Stimulated activated CD8-positive, alpha-beta memory T cell treated with anti-CD3 and anti-CD28 coated beads, Interleukin-4, amount 100 ng/mL, for 24 hours (primary cell): ENCODE measurements at places on chromosomes 16 and 17.

GRCh38 chr16:5977329-5977728 is 879.7 kb upstream of the EEF2KMT start:
- DNase-seq, result no peak

GRCh38 chr17:82108496-82108945 is 10.5 kb upstream of the FASN start:
- DNase-seq, result no peak

GRCh38 chr17:37506678-37507077 is 17.0 kb downstream of the DUSP14 start:
- DNase-seq, result no peak

DNA sequence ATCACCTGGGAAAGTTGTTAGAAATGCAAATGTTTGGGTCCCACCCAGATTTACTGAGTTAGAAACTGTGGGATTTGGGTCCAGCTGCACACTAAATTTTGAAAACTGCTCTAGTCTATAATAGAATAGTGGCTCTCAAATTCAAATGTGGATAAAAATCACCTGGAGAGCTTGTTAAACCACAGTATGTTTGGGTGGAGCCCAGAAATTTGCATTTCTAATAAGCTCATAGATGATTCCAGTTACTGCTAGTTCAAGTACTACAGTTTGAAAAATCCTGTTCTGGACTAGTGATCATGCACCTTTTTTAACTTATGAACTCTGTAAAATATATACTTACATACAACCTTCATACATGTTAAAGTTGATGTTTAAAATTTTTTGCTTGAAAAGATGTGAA is 27.8 kb downstream of the RABEP1 start:
- no peak for DNase-seq

DNA sequence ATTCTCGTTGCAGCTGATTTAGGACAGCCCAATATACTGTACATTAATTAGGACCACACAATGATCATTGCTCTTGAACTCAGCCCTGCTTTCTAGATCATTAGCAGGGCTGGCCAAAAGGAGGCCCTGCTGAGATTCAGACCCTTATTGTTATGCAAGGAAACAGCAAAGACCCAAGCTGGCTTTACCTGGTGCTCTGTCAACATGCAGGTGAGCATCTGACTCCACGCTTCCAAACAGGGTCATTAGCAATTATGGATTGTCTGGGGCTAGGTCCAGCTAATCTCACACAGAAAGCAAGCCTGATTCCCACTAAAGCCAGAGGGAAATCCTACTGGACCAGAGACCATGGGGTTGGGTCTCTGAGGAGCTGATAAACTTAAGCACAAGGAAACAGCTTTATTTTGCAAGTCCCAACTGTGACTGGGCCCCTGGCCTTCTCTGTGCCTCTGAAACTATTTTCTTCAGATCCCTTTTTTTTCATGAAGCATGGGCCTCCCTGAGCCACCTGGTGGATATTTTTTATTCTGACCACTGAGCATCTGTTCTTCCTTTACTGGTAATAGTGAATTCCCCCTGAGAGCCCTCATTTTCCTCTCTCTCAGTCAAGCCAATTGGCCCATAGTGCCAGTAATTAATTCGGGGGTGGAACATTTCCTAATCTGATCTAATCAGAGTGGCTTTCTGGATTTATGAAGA is 236.1 kb downstream of the GRIN2A start:
- DNase-seq, result no peak

GRCh38 chr17:41987642-41988041 is 21.0 kb downstream of the CNP start:
- DNase-seq, result no peak

- DNase-seq, result peak; percentile 73
These were observed 135.4 kb upstream of the CHMP6 start for GRCh38 chr17:80855948-80856862.

DNA sequence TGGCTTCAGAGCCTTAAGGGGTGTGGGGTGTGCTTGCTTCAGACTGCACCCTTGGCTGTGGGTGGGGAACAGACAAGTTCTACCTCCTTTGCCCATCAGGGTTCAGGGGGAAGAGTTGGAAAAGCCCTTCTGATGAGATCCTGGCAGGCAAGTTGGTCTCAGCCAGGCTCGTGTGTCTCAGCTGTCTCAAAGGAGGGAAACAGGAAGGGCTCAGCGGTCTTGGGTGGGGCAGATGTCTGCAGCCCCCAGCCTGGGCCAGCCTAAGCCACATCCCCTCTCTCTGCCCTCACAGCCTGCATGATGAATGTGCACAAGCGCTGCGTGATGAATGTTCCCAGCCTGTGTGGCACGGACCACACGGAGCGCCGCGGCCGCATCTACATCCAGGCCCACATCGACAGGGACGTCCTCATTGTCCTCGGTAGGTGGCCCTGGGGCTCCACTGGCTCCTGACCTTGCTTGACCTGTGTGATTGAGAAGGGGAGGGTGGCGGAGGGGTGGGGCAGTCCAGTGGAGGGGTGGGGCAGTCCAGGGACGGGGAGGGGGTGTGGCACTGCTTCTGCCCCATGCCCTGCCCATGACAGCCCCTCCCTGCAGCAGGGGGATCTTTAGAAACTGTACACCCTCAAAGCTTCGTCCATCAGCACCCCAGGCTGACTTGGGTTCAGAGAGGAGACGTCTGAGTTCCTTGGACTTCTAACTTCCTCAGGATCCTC is 199.5 kb downstream of the PRKCB start:
- no peak for DNase-seq

GRCh38 chr17:75428543-75429469 is 23.3 kb upstream of the GRB2 start:
- no peak for DNase-seq

DNA sequence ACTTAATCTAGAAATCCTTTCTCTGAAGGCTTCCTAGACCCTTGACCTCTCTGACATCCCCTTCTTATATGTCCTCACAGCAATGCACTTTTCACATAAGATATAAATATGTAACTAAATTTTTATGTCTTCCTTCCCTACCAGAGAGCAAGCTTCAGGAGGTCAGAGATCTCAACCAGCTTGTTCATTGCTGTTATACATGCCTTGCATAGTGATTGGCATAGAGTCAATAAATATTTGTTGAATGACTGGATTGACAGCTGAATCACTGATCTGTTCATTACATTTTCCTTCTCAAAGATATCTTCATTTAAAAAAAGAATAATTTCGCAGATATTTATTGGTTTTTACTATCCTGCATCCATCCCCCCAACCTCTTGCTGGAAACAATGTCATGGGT is 29.5 kb downstream of the HYDIN start:
- DNase-seq, result no peak

- DNase-seq, result no peak
These were observed 42.5 kb downstream of the GOSR1 start for GRCh38 chr17:30519707-30520106.

GRCh38 chr17:66807182-66807581 is 27.7 kb upstream of the CACNG5 start:
- DNase-seq, result no peak

- DNase-seq, result no peak
These were observed 4.0 kb downstream of the BAIAP3 start for GRCh38 chr16:1337486-1337885.

- DNase-seq, result no peak
These were observed 91.7 kb downstream of the TANGO6 start for GRCh38 chr16:68935008-68935407.

DNA sequence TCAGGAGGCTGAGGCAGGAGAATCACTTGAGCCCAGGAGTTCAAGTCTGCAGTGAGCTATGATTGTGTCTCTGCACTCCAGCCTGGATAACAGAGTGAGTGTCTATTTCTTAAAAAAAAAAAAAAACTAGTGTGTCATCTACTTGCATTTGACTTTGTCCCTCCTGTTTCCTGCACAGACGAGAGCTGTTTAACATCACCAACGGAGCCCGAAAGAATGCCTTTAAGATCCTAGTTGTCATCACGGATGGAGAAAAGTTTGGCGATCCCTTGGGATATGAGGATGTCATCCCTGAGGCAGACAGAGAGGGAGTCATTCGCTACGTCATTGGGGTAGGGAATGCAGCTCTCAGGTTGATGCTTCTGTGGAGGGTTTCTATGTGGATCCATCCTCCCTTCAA is 13.4 kb downstream of the ITGAM start:
- no peak for DNase-seq

DNA sequence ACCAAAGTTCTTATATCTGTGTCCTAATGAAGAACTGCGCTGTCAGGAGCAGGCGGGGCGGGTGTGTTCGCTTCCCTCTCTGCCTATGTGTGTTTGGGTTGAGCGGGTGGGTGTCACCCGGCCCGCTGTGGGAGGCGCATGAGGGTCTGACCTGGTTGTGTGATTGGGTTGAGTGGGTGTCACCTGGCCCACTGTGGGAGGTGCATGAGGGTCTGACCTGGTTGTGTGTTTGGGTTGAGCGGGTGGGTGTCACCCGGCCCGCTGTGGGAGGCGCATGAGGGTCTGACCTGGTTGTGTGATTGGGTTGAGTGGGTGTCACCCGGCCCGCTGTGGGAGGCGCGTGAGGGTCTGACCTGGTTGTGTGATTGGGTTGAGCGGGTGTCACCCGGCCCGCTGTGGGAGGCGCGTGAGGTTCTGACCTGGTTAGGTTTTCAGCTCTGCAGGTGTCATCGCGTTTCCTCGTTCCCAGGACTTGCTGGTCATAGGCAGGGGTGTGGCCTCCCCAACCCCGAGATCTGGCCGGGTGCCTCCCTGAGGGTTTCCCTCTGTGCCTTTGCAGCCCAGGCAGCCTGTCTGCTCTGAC is 69.6 kb upstream of the ZNF750 start:
- DNase-seq, result peak; percentile 30

DNA sequence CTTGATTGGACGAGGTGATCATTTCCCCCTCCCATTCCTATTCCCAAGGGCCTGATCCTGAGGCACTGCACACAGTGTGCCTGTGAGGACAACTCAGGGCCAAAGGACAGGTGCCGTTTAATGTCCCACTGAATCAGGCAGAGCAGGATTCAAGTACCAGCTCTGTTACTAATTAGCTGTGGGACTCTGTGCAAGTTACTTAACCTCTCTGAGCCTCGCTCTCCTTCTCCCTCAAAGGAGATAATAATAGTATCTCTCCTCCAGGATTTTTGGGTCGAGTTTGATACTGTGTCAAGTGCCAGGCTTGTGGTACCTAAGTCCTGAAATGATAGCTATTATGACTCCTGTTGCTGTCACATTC is 86.8 kb upstream of the NKD1 start:
- DNase-seq, result no peak

DNA sequence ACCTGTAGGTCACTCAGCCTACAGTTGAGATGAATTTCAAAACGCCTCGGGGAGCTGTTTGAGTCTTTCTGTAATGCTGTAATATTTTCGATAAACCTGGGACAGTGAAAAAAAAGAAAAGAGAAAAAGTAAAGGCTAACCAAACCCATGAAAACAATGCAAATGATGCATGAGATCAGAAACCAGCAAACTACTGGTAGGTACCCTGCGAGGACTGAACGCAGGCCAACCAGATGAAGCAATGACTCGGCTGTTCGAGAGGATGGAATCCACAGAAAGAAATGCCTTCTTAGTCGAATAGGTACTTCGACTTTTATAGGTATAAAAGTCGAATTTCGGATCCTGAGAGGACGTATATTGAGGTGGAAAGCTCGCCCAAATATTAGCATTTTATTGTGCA is 509 bp upstream of the ATAD5 start:
- no peak for DNase-seq

- DNase-seq, result no peak
These were observed 757.4 kb downstream of the CDH11 start for GRCh38 chr16:64364416-64364815.

DNA sequence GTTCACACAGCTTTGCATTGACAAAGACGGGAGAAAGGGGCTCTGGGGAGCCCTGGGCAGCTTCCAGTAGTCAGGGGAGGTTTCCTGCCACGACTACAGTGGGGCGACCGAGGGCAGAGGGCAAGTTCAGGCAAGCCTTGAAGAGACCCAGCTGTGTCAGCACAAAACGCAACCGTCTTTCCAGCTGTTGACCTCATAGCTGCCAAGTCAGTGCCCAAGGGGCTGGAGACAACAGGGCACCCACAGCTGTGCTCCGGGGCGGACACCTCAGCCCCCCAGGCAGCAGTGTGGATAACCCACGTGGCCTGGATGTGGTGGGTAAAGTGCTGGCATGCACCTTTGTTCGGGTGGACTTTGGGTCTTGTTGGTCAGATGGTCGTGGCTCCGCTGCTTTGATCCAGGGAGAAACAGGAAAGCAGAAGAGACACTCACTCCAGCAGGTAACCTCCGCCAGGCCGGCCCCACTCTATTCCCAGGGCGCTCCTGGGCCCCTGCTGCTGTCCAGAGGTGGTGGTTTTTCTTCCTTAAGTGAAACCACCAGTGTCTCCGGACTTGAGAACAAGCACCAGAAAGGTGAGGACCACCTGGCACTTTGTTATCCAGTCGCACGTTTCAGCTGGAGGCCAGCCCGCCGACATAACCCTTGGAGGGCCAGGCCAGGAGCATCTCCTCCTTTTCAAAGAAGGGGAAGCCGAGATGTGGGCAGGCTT is 17.6 kb upstream of the CBX2 start:
- DNase-seq, result no peak

GRCh38 chr17:28507567-28508203 is 1.5 kb downstream of the FOXN1 start:
- DNase-seq, result no peak

DNA sequence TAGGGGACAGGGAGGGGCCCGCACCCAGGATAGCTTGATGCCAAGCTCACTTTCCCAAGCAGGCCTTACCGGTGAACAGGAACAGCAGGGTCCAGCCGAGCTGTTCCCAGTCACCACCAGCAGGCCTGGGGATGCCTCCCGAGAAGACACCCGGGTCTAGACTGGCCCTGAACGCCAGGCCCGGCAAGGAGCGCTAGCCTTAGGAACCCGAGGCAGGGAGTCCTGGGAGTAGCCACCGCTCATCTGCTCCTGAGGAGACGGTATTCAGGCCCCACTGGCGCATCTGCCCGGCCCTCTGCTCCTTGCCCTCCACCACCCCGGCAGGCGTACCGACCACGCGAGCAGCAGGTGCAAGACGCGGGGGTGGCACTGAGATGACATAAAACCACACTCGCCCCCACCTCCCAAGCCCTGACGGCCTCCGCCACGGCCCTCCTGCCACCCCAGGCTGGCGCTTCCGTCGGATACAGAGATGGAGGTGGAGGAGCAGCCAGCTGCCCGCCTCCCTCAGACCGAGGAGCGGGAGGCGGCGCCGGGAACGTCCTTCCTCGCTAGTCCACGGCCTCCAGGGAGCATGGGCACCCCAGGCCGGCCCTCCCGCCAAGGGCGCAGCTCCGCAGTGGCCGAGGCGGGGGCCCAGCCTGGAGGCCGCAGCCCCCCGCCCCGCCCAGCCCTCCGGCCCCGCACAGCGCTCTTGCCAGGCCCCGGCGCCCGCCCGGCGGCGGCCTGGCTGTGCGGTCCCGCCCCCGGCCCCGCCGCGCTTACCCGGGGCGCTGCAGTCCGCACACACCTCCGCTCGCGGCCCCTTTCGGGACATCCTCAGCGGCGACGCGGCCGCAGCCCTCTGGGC is 661 bp downstream of the GIT1 start:
- no peak for DNase-seq
